ENCODE measurements at places on chromosomes 5 and 9. TPM values are rescaled to one million over a fixed set of nuclear protein-coding genes. Genes with fewer than 3 reads are reported as not detected.

DNA sequence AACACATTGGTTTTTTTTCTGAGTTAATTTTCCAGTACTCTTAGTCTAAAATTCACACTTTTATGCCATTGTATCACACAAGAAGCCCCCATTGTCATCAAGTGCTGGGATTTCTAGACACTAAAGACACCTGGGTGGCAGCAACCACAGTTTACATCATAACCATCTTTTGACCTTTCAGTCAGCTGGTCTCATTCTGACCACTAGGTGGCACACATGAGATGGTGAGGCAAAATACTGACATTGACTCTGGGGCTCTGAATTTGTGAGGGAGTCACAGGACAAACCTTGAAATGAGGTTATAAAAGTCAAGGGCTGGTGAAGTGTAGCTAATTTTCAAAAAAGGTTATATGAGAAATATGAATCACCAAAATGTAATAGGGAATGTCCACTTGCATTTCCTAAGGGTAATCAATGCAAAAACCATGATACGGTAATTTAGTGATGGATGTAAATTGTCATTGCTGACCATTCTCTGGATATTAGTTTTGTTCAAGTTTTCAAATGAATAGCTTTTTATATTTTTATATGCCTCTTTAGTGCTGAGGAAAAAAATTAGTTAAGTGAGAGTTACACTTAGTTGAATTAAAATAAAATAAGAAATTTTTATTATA is 229.4 kb downstream of the DMAC1 start:
- DNase-seq: peak; percentile 74

DNA sequence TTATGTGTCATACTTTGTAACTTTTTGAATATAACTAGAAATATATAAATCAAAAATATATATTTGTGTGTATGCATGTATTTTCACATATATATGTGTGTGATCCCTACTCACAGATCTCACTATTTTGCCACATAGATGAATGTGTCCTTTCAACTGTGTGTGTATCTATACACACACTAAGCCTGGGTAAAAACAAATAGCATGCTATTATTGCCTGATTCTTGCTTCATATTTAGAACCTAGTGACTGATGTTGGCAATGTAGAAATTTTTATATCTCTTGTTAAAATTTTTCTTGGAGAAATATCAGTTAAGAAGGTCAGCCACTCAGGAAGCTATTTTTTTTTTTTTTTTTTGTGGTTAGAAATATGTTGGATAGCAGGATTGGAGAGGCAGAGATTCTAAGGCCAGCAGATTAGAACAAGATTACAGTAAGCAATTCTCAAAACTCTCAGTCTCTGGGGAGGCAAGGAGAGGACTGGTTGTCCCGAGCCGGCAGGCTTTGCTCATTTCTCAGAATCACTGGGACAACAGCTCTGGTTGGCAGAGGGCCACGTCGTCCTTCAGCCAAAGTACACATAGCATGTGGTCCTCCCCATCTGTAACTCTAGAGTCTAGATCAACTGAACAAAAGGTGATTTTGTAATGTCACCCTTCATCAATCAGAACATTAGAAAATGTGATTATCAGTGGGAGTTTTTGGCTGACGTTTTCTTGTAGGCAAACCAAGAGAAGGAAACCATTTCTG is 19.7 kb downstream of the C6 start:
- DNase-seq: no peak

GRCh38 chr9:22446950-22447617 is 460 bp downstream of the DMRTA1 start:
- DNase-seq: peak; percentile 82

- DNase-seq: no peak
These were observed 160.2 kb downstream of the MACROH2A1 start for GRCh38 chr5:135238622-135239452.

Gene QRFP
- not detected for total RNA-seq
